ENCODE measurements at places on chromosomes 3 and 15. TPM values are rescaled to one million over a fixed set of nuclear protein-coding genes. Genes with fewer than 3 reads are reported as not detected.

The CPB1 gene
- total RNA-seq = 5.0 TPM

The UBE2Q2 gene
- 38.2 TPM for total RNA-seq

The SIDT1 gene
- total RNA-seq = 1.8 TPM

The TNFAIP8L3 gene
- total RNA-seq = 24.5 TPM

The IRAK2 gene
- 7.1 TPM for total RNA-seq

The THBS1 gene
- 1,398 TPM for total RNA-seq

The SLC28A2 gene
- total RNA-seq = not detected

The SLC6A20 gene
- total RNA-seq = 0.10 TPM

The CD96 gene
- total RNA-seq = 4.8 TPM

The ZBTB38 gene
- 139 TPM for total RNA-seq

The GOLGA8M gene
- 10.7 TPM for total RNA-seq

The AP3B2 gene
- 0.42 TPM for total RNA-seq

The CDHR4 gene
- 0.26 TPM for total RNA-seq

The GALNT15 gene
- 44.7 TPM for total RNA-seq

The C15orf62 gene
- total RNA-seq = 0.87 TPM

The ACTC1 gene
- 107 TPM for total RNA-seq

The SPTBN5 gene
- 5.5 TPM for total RNA-seq

The SSUH2 gene
- 0.49 TPM for total RNA-seq

The REC114 gene
- total RNA-seq = not detected

The VEPH1 gene
- not detected for total RNA-seq

The ULK3 gene
- 31.6 TPM for total RNA-seq

The KLF15 gene
- 8.5 TPM for total RNA-seq

The TRIM59 gene
- total RNA-seq = 3.4 TPM

The SIAH2 gene
- 22.4 TPM for total RNA-seq

The MAP6D1 gene
- 1.7 TPM for total RNA-seq

The SLC51A gene
- 0.49 TPM for total RNA-seq

The CMTM6 gene
- 32.1 TPM for total RNA-seq

The MAGI1 gene
- 69.2 TPM for total RNA-seq

Data from aorta (tissue), 5 donors.